Activated gamma-delta T cell treated with anti-CD3 and anti-CD28 coated beads, Interleukin-2, amount 50 U/mL, for 16 hours (primary cell): ENCODE measurements at places on chromosomes 7 and 10.
A peak's percentile ranks its signal among the peaks of the same experiment; 100 is the strongest.

DNA sequence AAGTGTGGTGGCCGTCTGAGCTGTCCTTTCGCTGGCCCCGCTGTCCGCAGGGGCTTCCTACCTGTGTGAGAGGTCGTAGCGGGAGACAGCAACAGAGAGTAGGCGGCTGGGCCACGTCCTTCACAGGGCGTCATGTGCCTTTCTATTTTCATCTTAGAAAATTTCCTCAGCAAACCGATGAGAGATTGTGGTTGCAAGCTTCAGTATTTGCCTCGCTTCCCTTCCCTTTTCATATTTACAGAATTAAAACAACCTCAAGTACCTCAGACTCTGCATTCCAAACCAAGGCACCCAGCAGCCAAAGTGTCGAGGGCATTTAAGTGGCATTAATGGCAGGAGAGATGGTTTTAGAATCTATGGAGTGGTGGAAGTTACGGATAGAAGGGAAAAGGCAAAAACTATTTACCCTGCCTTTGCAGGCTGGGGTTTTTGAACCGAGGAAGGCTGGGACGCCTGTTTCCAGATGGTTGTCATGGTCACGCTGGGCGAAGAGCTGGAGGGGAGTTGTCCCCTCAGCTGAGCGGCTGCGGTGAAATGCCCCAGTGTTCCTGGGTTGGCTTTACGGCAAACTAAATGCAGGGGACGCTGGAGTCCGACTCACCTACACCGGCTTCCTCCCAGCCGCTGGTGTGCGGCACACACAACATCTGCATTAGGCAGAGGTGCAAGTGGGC, 41.9 kb downstream of the WIPI2 start:
- no peak for DNase-seq

DNA sequence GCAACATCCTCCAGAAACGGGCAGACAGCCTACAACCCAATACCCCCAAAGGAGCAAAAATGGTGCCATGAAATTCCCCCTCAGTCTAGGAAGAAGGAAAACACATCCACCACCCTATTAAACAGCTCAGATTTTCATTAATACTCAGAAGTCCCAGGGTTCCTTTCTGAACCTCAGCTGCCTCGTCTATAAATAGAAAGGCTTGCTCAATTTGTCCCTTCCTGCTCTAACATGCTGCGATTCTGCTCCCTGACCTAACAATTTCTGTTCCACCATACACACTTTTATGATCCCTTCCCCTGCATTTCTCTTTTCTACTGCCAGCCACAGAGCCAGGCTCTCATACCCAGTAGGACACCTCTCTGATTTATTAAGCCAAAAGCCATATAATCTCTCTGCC, 68.1 kb downstream of the MTERF1 start:
- no peak for DNase-seq

DNA sequence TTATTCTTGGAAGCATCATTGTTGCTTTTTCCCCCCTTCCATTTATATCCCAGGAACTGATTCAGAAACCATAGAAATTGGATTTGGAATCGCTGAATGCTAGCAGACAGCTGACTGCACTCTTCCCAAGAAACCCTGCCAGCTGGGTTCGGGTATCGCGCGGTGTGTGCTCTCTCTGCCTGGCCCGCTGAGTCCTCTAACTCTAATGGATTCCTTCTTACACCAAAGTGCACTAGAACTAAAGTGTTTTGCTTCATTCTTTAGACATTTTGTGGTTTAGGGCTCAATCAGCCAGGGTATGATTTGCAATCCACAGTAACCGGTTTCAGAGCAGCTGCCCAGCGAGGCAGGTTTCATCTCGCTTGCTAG, 92.2 kb downstream of the EGFR start:
- DNase-seq = no peak

- DNase-seq = peak; percentile 87
Measured at GRCh38 chr10:100912605-100913469, at the start of gene SLF2. TSS of gene SLF2 (plus strand) at chr10:100912963. CDS start at chr10:100913111, 148 bp downstream.

DNA sequence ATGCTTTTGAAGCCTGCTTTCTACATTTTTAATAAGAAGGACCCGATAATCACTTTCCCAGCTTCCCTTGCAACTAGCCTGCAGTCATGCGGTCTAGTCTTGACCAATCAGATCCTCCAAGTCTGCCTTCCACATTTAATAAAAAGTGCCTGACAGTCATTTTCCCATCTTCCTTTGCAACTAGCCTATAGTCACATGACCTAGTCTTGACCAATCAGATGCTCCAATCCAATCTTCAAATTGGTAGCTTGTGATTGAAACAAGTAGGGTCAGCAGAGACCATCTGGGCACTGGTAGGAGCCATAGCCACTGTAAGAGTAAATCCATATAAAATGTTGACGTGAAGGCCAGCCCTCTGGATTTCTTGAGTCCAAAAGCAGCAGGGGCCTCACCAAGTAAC, 80.0 kb downstream of the NPTX2 start:
- DNase-seq = no peak

DNA sequence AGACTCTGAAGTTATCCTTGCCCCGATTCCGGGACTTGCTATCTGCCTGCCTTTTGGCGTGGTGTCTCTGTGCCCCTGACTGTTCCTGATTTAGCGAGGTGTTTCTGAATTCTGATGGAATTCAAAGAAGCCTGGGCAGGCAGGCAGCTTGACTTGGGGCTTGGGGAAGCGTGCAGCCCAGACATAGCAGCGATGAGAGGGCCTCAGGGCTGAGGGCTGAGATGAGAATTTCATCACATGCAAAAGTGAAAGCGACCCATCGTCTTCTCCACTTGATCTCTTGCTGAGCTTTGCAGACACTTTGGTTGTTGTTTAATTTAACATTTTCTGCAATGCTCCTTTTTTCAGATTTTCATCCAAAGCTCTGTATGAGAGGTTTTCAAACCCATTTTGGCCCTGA, 57.8 kb downstream of the TCF7L2 start:
- DNase-seq = no peak
